ENCODE measurements at places on chromosomes 11 and 22.

- DNase-seq, result no peak
Measured at GRCh38 chr11:45107029-45107428, 39.4 kb upstream of the PRDM11 start.

GRCh38 chr22:49704345-49705215 is 123.1 kb downstream of the BRD1 start:
- DNase-seq, result no peak

- no peak for DNase-seq
Measured at GRCh38 chr11:110894224-110894623, 182.0 kb upstream of the ARHGAP20 start.

DNA sequence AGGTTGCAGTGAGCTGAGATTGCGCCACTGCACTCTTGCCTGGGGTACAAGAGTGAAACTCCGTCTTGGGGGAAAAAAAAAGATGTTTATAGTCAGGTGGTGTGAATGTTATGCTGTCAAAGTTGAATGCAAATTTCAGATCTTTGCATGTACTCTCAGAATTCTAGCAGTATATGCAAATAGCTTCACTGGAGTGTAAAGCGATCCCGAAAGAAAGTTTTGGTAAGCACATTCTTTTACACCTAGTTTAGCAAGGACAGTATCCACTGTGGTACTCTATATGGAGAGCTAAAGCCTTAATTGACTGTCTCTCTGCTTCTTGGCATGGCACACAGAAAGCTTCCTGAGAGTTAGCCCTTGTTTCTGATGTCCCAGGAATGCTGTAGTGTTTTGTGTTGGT is 4.0 kb downstream of the JAM3 start:
- DNase-seq, result no peak

GRCh38 chr22:35425971-35426800 is 26.2 kb downstream of the MCM5 start:
- no peak for DNase-seq

DNA sequence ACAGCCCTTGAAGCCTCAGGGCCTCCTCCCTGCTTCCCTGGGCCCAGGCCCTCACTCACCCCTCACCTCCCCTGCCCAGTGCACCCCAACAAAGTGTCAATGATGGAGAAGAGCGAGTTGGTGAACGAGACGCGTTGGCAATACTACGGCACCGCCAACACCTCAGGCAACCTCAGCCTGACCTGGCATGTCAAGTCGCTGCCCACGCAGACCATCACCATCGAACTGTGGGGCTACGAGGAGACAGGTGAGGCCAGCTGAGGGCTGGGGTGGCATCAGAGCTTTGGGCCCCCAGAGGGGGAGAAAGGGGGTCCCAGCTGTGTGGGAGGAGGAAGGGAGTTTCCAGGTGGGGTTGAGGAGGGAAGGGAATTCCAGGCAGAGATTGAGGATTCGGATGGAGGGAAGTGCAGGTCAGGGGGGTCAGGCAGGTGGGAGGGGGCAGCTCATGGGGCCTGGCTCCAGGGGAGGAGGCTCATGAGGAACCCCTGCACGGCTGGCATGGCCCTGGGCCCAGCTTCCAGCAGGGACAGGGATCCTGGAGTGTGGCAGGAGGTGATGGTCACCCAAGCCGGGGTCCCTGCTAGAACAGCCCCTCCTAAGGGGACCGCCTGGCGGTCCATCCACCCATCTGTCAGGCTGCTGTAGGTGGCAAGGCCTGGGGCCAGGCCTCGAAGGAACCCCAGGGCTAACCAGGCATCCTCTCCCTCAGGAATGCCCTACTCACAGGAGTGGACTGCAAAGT is 2.9 kb downstream of the SUSD2 start:
- DNase-seq, result no peak

GRCh38 chr22:49724030-49724892 is 103.4 kb downstream of the BRD1 start:
- DNase-seq, result no peak

GRCh38 chr11:15968461-15969130 is 387.8 kb downstream of the SOX6 start:
- no peak for DNase-seq

DNA sequence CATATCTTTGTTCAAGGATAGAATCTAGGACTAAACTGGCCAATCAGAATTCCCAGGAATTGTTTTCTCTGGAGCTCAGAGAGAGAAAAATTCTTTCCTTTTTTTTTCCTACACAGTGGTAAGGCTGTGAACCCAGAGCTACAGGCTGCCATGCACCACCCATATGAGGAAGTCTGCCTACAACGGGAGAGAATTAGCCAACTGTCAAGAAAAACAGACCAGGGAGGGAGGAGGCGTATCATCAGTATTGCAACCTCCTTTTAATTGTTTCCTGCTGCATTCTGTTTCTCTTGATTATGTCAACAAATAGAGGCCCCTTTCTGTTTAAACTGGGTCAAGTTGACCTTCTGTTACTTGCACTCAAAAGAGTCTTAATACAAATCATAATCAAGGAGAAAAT is 176.5 kb upstream of the UBASH3B start:
- DNase-seq, result no peak

DNA sequence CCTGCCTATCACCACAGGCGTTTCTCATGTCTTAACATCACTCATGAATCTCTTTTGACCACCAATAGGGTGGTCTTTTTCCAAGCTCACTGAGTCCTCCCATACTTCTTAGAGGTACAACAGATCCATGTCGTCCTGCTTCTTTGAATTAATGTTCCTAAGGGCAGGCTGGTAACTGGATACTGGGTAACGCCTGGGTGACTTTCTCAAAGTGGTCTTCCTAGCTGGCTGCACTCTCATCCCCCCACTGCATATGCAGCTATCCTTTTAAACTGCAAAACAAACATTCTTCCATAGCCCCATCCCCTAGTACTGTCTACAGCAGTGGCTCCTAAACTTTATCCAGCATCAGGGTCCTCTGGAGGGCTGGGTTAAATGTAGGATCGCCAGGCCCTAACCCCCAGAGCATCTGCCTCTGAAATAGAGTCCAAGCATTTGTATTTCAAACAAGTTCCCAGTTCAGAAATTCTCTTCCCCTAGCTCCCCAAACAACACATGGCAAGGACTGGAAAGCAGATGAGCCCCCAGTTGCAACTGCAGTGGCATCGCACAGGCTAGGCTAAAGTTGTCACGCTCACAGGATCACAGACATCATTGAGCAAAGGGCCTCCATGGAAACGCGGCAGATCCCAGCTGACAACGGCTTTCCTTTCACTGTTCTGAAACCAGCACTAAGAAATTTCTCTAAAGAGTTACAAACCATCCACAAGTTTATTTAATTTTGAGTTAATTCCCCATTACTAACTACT is 204.9 kb downstream of the LARGE1 start:
- DNase-seq, result no peak

DNA sequence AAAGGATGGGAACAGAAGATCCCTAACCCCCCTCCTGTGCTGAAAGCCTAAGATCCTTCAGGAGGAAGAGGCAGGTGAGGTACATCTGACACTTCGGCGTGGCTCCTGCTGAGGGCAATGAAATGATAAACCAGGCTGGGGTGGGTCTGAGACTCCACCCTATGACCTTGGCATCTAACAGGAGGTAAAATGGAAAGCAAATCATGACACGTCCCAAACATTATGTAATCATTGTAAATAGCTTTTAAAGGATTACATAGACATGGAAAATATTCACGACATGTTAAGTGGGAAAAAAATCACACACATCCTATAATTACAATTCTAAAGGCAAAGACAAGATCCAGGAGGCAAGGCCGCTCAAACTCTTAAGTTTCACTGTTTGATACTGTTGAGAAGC is 70.5 kb downstream of the LINC01488 start:
- no peak for DNase-seq

DNA sequence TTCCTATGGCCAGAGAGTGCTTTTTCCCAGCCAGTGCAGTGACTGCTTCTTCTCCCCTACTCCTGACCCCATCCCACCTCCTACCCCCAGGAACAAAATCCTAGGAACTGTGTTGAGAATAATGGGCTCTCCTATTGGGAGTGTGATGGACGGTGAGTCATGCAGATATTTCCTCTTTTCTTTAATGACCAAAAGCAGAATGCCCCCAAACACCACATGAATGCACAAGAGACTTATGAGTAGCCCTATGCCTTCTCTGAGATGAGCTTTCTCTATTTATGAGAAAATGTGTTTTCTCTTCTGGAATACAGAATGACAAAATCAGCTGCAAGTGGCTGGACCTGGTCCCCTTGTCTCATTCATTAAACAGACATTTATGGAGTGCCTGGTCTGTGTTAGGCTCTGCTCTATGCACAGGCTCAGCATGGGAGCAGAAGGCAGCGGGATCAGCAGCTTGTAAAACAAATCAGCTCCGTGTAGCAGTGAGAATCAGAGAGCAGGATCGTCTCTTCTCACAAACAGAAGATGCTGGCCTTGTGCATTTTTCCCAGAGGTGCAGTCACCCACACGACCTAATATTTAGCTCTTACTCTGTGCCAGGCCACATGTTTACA is 47.5 kb upstream of the GALNT18 start:
- DNase-seq, result no peak

DNA sequence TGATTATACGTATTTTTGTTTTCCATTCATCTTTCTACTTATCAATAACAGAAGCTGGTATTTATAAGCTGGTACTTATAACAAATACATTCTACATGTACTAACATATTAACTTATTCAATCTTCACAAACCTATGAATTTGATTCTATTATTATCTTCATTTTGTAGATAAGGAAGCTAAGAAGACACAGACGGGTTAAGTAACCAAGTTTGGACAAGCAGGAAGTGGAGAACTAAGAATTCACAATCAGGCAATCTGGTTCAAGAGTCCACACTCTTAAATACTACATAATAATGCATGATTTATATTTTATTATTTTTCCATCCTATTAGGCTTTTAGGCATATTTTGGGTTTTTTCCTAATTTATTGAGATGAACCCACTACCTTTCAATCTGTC is 25.0 kb downstream of the FCHSD2 start:
- no peak for DNase-seq

GRCh38 chr11:117704395-117705100 is 92.5 kb downstream of the DSCAML1 start:
- no peak for DNase-seq

- DNase-seq, result no peak
Measured at GRCh38 chr22:37167981-37168647, 18.4 kb upstream of the IL2RB start.

GRCh38 chr11:68889948-68890446 is 13.6 kb downstream of the MRPL21 start:
- no peak for DNase-seq

GRCh38 chr11:44831605-44832394 is 105.0 kb downstream of the TSPAN18 start:
- DNase-seq, result no peak

DNA sequence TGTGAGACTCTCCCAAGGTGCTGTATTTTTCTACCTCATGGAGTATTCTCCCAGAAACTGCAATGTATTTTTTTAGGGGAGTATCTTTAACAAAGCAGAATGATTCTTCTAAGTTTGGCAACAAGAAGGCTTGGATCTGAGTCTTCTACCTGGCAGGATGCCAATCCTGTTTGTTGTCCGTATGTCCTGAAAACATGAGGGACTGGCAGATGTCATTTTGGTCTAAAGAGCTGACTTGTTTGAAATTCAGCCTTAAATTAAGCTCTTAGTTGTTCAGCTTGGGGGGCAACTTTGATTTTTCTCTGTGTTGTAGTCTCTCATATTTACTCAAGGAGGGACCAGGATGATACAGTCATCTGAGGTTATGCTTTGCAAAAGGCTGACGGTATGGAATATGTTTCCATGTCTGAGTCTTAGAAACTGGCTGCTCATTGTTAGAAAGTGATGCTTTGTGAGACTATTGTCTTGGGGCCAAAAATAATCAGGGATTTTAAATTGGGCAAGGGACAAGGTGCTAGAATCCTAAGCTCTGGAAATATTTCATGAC is 9.3 kb downstream of the MRPL16 start:
- no peak for DNase-seq

DNA sequence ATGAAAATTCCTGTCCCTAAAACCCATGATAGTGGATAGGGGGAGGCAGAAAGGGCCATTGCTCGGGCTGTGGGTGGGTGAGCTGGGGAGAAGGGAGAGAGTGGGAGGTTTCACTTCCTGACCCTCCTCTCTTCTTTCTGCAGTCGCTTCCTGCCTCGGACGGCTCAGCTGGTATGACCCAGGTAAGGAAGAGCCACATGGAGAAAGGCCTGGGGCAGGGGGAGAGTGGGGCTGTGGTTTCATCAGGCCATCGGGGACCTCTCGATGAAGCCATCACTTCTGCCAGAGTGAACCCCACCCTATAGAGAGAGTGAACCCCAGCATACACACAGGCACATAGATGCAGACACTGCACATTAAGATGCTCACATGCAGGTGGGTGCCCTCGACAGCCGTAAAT is 12.6 kb downstream of the CD5 start:
- DNase-seq, result no peak

DNA sequence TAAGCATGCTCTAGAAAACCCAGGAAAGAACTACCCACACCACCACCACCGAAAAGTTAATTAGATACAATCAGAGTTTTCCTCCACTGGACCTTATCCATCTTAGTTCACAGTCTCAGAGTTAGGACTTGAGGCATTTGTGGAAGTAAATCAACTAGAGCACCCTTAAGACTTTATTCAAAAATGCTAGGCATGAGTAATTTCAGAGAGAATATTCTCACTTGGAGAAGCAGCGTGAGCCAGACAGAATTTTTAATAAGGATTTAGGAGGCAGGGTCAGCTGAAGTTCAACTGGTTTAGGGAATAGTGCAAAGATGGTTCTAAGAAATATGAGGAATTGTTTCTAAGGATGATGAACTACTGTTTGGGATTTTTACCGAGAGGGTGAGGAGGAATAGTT is 1.2 kb upstream of the OLFML1 start:
- no peak for DNase-seq

DNA sequence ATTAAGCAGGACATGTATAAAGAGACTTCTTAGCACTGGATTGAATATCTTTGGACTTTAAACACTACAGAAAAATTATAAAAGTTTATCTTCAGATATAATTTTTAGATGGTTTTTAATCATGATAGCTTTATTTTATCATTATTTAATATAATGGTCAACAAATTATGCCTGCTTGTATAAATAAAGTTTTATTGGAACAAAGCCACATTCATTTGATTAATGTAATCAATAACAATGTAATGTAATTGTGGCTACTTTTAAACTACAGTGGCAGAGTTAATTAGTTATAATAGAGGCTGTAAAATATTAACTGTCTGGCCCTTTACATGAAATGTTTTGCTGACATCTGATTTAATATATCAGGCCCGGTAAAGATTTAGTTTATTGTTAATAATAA is 70.0 kb downstream of the STIM1 start:
- DNase-seq, result no peak

- no peak for DNase-seq
Measured at GRCh38 chr11:58394195-58394594, 12.5 kb downstream of the OR5B3 start.

GRCh38 chr11:6695377-6695776 is 12.2 kb upstream of the MRPL17 start:
- no peak for DNase-seq
